ENCODE measurements at places on chromosomes 7 and 10.

GRCh38 chr7:132935608-132936007 is 146.3 kb downstream of the CHCHD3 start:
- no peak for DNase-seq

- DNase-seq: no peak
These were observed 83.9 kb downstream of the TCF7L2 start for GRCh38 chr10:113033991-113034390.

GRCh38 chr10:29733323-29733722 is 98.6 kb upstream of the SVIL start:
- DNase-seq: no peak

DNA sequence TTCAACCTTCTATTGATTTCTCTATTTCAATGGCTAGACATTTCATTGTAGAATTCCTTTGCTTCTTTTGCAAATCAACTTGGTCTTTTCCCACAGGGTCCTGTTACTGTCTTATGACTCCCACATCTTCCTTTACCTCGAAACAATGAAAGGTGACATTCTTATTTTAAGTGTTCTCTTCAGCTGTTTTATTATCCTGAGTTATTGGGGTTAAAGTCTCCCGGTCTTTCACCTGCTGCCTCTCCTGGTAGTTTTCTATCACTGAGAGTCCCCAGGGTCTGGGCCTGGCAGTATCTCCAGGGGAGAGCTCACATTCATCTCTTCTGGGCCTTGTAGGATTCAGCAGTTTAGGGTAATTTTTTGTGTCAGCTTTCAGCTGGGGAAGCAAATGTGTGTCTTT is 95.8 kb downstream of the HECW1 start:
- no peak for DNase-seq

GRCh38 chr7:41002741-41003610 is 699.9 kb downstream of the INHBA start:
- no peak for DNase-seq

DNA sequence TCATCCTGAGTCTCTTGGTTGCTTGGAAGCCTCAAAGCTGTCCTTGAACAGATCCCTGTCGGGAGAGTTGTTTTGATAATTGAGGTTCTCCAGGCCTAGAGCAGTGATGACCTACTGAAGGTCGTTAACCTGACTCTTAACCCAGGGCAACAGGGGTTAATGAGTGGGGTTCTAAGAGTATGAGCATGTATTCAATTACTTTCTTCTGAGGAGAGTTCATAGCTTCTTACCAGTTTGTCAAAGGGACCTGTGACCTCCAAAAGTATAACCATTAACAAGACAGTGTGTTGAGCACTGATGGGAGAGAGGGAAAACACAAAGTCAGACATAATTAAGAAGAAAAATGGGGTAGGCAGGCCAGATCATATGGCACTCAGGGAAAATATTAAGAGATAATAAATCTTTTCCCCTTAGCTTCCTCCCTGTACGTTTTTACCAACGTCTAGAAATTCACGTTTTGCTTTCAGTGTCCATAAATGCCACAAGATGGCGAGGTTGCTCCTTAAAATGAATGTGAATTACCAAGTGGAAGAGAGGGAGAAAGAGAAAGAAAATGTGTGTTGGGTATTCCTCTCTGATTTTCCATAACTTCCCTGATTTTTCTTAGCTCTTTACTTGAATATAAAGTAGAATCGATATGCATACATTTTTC is 97.6 kb downstream of the SUGCT start:
- no peak for DNase-seq

- no peak for DNase-seq
These were observed 2.1 kb upstream of the LRMDA start for GRCh38 chr10:75429159-75429827.

DNA sequence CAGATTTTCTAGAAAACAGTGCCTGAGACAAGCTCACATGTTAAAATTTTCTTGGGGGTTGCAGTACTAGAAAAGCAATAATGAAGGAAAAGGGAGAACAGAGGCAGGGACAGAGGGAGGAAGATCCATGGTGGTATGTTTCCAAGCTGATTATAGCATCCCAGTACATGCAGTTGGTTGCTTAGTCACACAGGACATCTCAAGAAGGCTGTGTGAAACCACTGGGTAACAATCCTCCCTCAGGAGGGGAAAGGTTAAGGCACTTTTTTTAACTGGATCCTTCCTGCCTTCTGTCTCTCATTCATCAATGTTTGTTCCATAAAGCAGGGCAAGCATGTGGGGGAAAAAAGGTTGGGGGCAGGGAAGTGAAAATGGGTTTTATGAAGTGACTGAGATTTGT is 6.1 kb upstream of the IMMP2L start:
- DNase-seq: no peak

GRCh38 chr7:2480070-2480408 is 3.8 kb upstream of the GRIFIN start:
- no peak for DNase-seq

Data from activated T-helper 1 cell treated with anti-CD3 and anti-CD28 coated beads, Interleukin-2, amount 50 U/mL, for 16 hours (primary cell).